ENCODE measurements at places on chromosomes 1 and 21.
A peak's percentile ranks its signal among the peaks of the same experiment; 100 is the strongest.

DNA sequence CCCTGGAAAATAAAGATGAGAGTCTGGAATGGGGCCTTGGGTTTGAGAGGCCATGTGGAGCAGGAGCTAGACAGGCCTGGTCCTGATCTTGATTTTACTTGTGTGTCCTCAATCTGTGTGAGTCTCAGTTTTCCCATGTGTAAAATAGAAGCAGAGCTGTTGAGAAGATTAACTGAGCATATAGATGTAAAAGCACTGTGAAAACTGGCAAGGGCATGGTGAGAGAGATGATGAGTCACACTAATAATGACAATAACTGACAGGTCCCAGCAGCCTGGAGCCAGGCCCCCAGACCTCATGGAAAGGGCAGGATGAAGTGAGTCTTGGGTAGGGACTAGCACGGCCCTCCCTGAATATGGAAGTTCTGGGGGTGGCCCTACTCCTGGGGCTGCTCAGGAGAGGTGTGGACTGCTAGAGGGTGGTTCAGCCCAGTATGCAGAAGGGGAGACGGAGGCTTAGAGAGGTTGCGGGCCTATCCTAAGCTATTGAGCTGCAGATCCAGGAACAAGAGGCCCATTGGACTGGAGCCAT is 2.8 kb upstream of the AHDC1 start:
- DNase-seq, result no peak

GRCh38 chr1:177907000-177907399 is 62.9 kb downstream of the SEC16B start:
- DNase-seq, result no peak

DNA sequence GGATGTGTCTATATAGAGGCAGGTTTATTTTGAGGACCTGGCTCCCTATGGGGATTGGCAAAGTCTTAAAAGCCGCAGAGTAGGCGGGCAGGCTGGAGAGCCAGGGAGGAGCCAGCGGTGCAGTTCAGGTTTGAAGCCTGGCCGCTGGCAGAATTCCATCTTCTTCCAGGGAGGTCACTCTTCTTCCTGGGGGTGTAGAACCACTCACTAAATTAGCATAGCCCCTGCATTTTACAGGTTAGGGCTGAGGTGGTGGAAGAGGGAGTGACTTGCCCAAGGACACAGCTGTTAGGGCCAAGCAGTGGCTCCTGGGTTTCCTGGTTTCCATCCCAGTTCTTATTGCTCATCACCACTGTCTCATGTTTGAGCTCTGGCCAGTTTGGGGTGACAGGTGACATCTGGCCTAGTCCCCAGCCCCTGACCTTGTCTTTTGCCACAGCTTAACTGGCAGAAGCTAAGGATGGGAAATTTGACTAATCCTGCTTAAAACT is 1.4 kb downstream of the PINK1 start:
- DNase-seq, result peak; percentile 63

GRCh38 chr1:156126630-156127534 is 12.4 kb downstream of the LMNA start:
- DNase-seq, result peak; percentile 94

- DNase-seq, result no peak
Observed at GRCh38 chr1:242147096-242147976, 148.4 kb upstream of the MAP1LC3C start.

GRCh38 chr1:202961220-202961880 is 3.2 kb upstream of the ADIPOR1 start:
- DNase-seq, result no peak

- no peak for DNase-seq
Observed at GRCh38 chr1:87220993-87221392, 107.7 kb upstream of the LMO4 start.

DNA sequence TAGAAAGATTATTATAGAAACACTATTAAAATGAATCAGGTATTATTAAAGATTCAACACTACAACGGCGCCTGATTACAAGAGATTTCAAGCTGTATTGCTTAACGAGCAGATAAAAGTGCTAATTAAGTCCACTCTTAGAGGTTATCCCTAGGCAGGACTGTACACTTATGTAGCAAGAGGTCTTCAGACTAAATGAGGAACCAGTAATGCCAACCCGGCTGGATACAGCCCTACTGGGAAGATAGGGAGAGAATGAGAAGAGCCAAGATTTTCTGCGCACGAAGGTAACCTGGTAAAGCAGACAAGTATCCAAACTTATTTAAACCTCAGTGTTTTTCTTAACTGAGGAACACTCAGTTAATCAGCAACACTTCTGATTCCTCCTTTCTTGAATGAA is 115.7 kb upstream of the HIVEP3 start:
- no peak for DNase-seq

GRCh38 chr1:23588749-23589548 is 29.6 kb upstream of the ID3 start:
- DNase-seq, result no peak

- no peak for DNase-seq
Observed at GRCh38 chr21:34500191-34500590, 11.8 kb downstream of the KCNE1 start.

DNA sequence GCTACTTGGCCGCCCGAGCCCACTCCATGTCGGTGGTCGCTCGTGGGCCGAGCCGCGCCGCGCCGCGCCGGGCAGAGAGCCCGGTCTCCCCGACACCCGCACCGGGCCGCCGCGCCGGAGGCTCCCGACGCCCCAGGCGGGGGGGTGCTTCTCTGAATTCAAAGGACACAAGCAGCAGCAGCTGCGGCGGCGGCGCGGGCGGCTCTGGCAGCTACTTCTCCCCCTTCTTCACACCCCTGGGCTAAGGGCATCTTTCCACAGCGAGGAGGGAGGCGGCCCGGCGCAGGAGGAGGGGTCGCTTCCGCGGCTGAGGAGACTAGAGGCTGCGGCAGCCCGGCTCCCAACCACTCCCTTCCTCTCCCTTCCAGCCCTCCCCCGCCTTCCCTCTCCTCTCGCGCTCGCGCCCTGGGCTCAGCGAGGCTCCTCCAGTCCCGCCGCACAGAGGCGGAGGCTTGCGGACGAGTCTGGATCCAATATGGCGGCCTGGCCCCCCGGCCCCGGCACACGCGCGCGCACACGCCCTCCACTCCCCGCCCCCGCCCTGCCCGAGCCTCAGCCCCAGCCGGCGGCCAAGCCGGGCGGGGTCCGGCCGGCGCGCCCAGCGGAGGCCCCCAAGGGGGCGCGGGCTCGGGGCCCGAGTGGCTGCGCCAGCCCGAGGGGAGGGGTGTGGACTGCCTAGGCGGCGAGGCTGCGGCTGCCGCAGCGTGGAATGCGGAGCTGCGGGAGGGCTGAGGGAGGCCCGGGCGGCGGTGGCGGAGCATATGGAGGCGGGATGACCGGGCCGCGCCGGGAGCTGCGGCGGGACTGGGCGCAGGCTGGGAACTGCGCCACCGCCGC is at the start of gene CDC42BPA:
Gene CDC42BPA (minus strand): TSS at position 477 of the 837 bp plus-strand sequence. CDS start 1,310 bp downstream, outside the sequence.
- no peak for DNase-seq
